Stromal cell of bone marrow (primary cell): ENCODE measurements at places on chromosomes 6 and 20.

- no peak for DNase-seq
Measured at GRCh38 chr20:17856024-17856564, 112.5 kb downstream of the SNX5 start.

DNA sequence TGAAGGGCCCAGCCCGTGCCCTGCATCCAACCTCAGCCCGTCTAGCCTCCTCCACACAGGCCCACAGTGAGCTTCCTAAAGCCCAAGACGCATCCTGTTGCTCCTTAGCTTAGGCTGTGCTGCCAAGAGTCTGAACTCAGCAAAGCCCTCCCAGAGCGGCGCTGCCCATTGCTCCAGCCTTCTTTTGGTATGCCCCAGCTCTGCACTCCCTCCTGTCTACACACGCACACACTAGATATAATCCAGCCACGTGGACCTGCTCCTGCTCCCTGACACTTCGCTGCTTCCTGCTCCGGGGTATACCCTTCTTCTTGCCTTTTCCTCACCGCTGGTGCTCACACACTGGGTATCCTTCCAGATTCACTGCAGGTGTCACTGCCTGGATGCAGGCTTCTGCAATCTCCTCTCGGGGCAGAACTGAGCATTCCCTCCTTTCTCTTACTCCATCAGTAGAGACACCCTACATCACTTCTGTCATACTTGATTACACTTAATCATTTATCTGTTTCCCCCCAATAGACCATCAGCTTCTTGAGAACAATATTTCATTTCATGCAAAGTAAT, 23.8 kb downstream of the GABRR2 start:
- DNase-seq: no peak

DNA sequence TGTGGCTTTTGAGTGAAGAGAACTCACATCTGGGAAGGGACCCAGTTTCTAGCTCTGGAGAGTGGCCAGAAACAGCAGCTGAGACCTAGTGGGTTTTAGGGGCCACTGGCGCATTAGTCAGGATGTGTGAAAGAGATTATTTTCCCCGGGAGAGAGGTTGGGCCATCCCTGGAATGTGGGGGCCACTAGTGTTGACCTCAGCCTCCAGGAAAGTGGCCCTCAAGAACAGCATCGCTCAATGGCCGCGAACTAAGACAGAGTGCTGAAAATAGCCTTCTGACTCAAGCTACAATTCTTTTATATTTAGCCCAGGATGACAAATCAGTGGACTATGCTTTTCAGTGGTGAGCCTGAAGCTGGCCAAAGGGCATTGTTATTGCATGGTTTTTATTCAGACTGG, 210.4 kb upstream of the RNF24 start:
- peak; percentile 97 for DNase-seq

- DNase-seq: no peak
Measured at GRCh38 chr6:45807311-45808041, 208.2 kb downstream of the CLIC5 start.

- DNase-seq: no peak
Measured at GRCh38 chr6:134764741-134765140, 185.2 kb downstream of the ALDH8A1 start.

- no peak for DNase-seq
Measured at GRCh38 chr6:118965371-118965770, 30.4 kb upstream of the MCM9 start.

DNA sequence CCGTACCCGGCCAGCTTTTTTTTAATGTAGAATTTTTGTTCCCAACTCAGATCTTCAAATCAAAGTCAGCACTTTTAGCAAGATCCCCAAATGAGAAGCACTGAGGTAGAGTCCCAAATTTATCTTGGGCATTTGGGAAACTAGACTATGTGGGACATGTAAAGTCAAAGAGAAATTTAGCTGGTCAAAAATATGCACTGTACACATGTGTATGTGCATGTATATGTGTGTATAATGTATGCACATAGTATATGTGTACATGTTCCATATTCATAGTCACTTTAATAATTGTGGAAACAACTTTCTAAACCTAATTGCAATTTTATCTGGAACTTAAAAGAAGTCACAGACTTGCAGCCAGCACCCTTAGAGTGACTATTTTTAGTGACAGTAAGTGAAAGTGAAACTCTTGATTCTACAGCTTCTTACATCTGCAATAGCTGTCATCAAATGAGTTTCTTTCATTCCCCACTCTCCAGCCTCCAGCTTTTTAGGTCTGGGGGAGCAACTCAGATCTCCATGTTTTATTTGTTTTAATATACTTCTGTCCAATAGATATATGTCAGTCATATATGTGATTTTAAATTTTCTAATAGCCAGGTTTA, 53.6 kb downstream of the CDC40 start:
- DNase-seq: peak; percentile 5

DNA sequence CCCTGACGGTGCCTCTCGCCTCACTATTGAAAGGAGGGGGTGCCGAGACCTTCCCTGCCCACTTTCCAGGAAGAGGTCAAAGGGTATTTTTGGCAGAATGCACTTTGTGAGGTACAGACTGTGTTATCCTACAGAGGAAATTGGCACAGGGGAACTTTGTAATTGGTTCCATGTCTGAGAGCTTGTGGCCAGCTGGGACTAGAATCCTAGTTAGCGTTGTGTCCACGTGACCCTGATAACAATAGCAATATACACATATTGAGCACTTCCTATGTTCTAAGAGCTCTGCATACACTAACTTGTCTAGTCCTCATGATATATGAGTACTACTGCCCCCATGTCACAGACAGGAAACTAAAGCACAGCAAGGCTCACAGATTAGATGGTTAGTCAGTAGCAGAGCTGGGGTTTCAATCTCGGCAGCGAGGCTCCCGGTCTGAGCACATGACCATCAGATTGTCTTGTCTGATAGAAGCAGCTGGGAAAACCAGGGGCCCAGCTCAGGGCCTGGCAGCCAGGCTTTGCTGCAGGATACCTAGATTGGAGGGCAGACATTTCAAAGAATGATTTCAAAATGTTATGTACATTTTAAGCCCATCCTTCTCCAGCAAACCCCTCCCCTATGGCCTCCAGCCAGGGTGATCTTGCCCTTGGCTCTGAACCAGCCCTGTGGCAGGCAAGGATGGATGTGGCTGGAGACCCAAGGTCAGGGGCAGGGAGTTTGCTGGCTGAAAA, 1.4 kb downstream of the MAPK13 start:
- DNase-seq: no peak

GRCh38 chr20:40986774-40987173, 41.8 kb upstream of the TOP1 start:
- DNase-seq: no peak

- DNase-seq: no peak
Measured at GRCh38 chr20:61571221-61571620, 319.2 kb downstream of the CDH4 start.

DNA sequence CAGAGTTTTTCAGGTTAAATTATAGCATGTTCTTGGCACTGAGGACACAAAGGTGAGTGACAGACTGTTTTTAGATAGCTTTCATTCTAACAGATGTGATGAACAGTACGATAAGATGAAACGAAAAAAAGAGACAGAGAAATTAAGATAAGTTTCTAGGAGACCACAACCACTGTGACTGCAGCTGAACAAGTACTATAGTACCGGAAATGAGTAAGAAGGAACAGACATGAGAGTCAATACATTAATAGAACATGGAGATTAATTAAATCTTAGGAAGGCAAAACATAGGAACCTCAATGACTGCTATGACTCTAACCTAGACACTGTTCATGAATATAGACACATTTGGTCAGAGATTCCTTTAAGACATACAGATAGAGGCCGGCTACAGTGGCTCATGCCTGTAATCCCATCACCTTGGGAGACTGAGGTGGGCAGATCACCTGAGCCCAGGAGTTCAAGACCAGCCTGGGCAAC, 40.2 kb downstream of the HBS1L start:
- no peak for DNase-seq

DNA sequence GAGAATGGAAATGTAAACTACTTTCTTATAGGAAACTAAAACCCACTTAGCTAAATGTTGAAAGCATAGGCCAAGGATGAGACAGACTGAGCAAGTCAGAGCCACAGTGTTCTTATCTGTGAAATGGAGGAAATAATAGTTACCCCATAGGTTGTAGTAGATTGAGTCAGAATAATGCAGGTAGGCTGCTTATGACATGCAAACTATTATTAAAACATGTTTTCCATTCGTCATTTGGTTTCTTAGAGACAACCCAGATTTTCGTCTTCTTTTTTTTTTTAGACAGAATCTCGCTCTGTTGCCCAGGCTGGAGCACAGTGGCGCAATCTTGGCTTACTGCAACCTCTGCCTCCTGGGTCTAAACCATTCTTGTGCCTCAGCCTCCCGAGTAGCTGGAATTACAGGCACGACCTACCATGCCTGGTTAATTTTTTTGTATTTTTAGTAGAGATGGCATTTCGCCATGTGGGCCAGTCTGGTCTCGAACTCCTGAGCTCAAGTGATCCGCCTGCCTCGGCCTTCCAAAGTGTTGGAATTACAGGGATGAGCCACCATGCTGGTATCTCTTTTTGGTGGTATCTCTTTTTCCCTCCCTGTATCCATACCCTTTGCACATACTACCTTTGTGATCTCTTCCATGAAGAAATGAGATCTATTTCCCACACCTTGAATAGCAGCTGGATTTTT, 196.5 kb upstream of the ZNF217 start:
- no peak for DNase-seq

DNA sequence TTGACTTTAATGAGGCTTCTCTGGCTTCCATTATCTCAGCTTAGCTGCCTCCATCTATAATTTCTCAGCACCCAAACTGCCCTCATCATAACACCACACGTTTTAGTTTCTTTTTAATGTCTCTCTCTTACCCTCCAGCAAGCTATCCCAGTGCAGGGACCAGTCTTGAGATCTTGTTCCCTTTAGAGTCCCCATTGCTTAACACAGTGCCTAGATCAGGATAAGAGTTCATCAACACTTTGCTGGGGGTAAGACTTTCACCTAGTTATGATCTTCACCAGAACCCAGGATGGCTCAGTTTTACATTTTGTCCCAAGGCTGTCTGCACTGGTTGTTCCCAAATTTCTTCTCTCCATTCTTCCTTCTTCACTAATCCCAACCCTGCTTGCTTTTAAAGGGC, 126.1 kb downstream of the OR2B2 start:
- no peak for DNase-seq

- DNase-seq: no peak
Measured at GRCh38 chr6:128504003-128504654, 16.3 kb downstream of the PTPRK start.

DNA sequence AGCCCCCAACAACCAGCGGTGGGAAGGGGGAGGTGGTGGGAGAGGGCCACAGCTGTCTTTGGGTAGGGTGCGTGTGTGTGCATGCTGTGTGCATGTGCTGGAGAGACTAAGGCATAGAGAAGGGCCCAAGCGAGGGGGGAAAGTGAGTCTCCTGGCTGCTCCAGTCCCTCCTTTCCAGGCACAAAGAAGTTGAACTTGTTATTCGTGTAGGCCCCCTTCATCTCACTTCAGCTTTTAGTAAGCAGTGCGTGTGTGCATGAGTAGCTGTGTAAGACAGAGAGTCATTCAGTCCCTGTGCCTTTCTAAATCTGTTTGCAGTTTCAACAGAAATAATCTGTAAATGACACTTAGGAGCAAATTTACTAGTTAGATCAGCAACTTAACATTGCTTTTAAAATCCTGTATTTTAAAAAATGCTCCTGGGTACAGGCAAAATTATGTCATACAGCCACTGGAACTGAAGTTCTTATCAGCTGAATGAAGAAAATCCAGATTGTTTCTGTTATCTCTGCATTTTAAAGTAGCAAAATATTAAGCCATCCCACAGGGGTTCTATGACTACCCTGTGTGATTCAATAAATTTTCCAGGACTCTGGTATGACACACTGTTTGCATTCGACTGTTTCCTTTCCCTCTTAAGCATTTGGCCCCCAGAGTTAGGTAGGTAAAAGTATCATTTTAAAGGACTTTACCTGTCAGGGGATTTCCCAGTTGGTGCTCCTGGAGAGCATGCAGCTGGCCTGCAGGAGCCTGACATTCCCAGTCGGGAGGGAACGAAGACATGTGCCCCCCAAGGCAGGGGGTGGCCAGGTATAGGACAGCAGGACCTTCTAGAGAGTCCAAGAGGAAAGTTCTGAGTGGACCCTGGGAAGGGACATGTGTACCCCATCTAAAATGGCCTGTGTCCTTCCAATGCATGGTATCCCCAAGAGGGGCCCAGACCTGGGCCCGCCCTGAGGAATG, 39.0 kb downstream of the MTRES1 start:
- DNase-seq: no peak

DNA sequence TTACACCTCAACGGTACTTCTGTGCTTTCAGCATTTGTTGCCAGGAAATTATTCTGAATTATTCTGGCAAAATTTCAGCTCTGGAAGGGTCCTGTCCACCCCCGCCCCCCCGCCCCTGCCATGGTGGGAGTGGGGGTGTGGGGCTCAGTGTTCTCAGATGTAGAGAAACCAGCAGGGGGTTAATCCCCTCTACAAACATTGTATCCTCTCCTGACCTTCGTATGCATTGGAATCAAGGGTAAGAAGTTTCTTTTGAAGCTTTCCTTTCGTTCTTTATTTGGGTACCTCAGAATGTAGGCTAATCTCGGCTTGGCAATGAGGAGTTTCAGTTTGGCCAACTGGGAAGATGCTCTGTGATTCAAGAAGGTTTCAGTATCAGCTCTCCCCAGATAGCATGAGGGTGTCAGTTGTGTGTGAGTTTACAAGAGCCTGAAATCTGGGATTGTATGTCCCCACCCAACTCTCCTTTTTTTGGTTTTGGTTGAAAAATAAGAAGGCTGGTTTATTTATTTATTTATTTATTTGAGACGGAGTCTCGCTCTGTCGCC, 25.5 kb upstream of the OLIG3 start:
- DNase-seq: no peak

DNA sequence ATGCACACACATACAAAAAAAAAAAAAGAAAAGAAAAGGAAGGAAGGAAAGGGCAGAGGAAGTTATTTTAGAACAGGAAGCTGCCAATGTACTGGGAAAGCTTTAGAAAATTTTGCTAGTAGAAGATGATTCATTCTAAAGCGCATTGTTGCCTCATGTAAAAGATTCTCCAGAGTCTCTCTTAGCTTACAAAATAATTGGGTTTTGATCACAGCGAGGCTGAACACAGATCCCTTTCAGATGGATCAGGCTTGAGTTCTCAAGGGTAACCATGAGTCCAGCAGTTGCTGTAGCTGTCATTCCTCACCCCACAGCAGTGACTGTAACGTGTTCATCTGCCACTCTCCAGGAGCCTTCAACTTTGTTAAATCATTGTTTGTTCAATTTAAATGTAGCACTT, 81.9 kb downstream of the PHACTR2 start:
- DNase-seq: peak; percentile 29

- no peak for DNase-seq
Measured at GRCh38 chr6:111606620-111607115, 990 bp upstream of the TRAF3IP2 start.

GRCh38 chr6:43803055-43803782, 33.2 kb downstream of the VEGFA start:
- no peak for DNase-seq

GRCh38 chr6:31574106-31575061, 981 bp upstream of the TNF start:
- DNase-seq: no peak

GRCh38 chr6:137980777-137981176, 113.7 kb downstream of the TNFAIP3 start:
- no peak for DNase-seq

- no peak for DNase-seq
Measured at GRCh38 chr6:6008089-6008647, 1.4 kb upstream of the NRN1 start.
